ENCODE measurements at places on chromosomes 6 and 20. TPM values are rescaled to one million over a fixed set of nuclear protein-coding genes. Genes with fewer than 3 reads are reported as not detected.

CLPSL2 gene
- not detected for total RNA-seq

MOG gene
- total RNA-seq: not detected

WFDC2 gene
- 0.22 TPM for total RNA-seq

CEP43 gene
- total RNA-seq: 19.3 TPM

CRISP2 gene
- not detected for total RNA-seq

CDKN1A gene
- 284 TPM for total RNA-seq

GLP1R gene
- total RNA-seq: not detected

CALHM6 gene
- 1.4 TPM for total RNA-seq

EPPIN gene
- total RNA-seq: not detected

DHX16 gene
- total RNA-seq: 22.9 TPM

SAMD10 gene
- total RNA-seq: 0.65 TPM

EYS gene
- under 0.01 TPM for total RNA-seq

MEP1A gene
- not detected for total RNA-seq

HTR1B gene
- total RNA-seq: 0.22 TPM

BANF2 gene
- not detected for total RNA-seq

BIRC7 gene
- total RNA-seq: not detected

TBX18 gene
- total RNA-seq: 32.0 TPM

CRYBG1 gene
- 6.1 TPM for total RNA-seq

SMIM26 gene
- 63.0 TPM for total RNA-seq

BPIFB4 gene
- total RNA-seq: not detected

TGM3 gene
- total RNA-seq: 0.39 TPM

SLC17A1 gene
- total RNA-seq: not detected

SMIM13 gene
- 5.5 TPM for total RNA-seq

UBE2V1 gene
- 95.7 TPM for total RNA-seq

MAN1A1 gene
- total RNA-seq: 141 TPM

TREM1 gene
- total RNA-seq: 0.65 TPM

KCNG1 gene
- total RNA-seq: 1.1 TPM

NKAIN2 gene
- not detected for total RNA-seq

TSBP1 gene
- total RNA-seq: not detected

WRNIP1 gene
- 23.5 TPM for total RNA-seq

ULBP1 gene
- total RNA-seq: 0.52 TPM

SEL1L2 gene
- total RNA-seq: not detected

RGS17 gene
- total RNA-seq: 1.1 TPM

BRD2 gene
- total RNA-seq: 138 TPM

TFAP2D gene
- not detected for total RNA-seq

PDE7B gene
- total RNA-seq: 25.7 TPM

TFAP2A gene
- 0.39 TPM for total RNA-seq

WFDC5 gene
- total RNA-seq: not detected

FOXO3 gene
- 68.5 TPM for total RNA-seq

ZNF831 gene
- not detected for total RNA-seq

IMPG1 gene
- not detected for total RNA-seq

RNGTT gene
- 25.1 TPM for total RNA-seq

EHMT2 gene
- total RNA-seq: 41.4 TPM

SLC17A3 gene
- total RNA-seq: not detected

PBOV1 gene
- not detected for total RNA-seq

KHDC1 gene
- 4.7 TPM for total RNA-seq

HAO1 gene
- total RNA-seq: not detected

SEMG1 gene
- total RNA-seq: not detected

Measured in articular chondrocyte of knee joint (primary cell).